Spleen (tissue), 13 donors: ENCODE measurements at places on chromosomes 4 and X. TPM values are rescaled to one million over a fixed set of nuclear protein-coding genes. Genes with fewer than 3 reads are reported as not detected.

- peak within 1 kb of the TSS; percentile 70 for H3K4me3 ChIP-seq
- no peaks in the 10 kb centered on the region for H3K36me3 ChIP-seq
- H3K27ac ChIP-seq, result peak within 1 kb of the TSS; percentile 93
- H3K27me3 ChIP-seq, result no peaks in the 10 kb centered on the region
Measured at GRCh38 chrX:54182864-54183613, at the start of gene FAM120C. TSS of gene FAM120C (minus strand) at chrX:54183254. CDS start at chrX:54183198, 56 bp downstream.

DNA sequence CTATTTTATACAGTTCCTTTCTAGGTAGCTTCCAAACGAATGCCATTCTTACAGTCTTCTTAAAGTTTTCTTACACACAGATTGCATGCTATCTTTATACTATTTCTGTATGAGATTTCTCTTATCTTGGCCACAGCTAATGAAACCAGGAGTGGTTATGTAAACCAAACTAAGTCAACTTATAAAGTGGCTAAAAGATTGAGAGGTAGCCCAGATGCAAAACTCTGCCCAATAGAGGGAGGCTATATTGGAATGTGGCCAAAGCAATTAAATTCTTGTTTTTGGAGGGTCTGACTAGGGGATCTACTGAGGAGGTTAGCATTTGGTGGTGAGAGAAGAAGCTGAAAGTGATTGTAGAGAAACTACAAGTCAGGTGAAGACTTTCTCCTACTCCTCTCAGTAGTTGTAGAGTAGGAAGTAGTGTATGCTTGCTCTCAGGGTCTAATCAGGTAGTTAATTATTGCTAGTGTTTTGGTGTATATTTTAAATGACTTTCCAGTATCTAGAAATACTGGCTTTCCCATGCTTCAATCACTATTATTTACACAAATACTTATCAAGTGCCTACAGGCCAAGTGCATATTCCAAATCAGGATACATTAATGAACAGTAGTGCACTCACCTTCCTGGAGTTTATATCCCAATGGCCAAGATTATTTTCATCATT is 104.2 kb upstream of the HPGD start:
- no peak overlapping the region for H3K4me3 ChIP-seq
- no peak for DNase-seq
- H3K4me1 ChIP-seq, result no peaks in the 10 kb centered on the region

DNA sequence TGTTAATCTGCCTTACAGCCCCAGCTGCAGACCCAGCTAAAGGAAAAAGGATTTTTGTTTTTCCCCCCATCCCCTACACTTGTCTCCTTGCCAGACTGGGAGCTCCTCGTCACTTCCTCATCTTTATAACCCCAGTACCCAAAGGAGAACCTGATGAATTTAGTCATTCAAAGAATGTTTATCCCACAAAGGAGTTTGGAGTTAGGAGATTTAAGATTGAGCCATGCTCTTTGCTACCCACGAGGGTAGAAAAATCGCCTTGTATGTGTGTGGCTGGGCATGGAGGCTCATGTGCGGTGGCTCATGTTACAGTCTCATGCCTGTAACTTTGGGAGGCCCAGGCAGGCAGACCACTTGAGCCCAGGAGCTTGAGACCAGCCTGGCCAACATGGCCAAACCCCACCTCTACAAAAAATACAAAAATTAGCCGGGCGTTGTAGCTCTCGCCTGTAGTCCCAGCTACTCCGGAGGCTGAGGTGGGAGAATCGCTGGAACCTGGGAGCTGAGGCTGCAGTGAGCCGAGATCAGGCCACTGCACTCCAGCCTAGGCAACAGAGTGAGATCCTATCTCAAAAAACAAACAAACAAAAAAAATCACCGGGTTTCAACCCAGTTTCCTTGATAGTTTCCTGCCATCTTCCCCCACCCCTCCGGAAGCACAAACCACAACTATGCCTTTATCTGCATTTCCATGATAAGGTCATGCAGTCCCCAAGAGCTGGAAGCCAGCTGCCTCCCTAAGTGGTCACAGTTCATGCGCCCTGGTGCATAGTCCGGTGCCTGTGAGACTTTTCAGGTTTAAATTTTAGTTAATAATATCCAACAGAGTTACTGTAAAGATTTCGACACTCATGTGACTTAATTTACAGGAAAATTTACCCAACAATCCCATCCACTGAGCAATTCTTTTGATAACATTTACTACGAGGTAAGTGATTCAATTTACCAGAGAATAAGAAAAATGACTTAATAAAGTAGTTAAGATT is 1.5 kb downstream of the CFAP97 start:
- no peak for DNase-seq
- peak overlapping the region; percentile 56 for H3K4me3 ChIP-seq

DNA sequence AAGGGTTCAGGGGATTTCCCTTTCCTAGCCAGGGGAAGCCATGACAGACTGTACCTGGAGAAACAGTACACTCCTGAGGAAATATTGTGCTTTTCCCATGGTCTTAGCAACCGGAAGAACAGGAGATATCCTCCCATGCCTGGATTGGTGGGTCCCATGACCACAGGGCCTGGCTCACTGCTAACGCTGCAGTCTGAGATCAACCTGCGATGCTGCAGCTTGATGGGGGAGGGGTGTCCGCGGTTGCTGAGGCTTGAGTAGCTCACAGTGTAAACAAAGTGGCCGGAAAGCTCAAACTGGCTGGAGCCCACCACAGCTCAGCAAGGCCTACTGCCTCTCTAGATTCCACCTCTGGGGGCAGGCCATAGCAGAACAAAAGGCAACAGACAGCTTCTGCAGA is 819.5 kb downstream of the TECRL start:
- H3K27me3 ChIP-seq, result no peaks in the 10 kb centered on the region
- DNase-seq, result no peak
- no peak overlapping the region for H3K4me3 ChIP-seq
- no peaks in the 10 kb centered on the region for H3K4me1 ChIP-seq

DNA sequence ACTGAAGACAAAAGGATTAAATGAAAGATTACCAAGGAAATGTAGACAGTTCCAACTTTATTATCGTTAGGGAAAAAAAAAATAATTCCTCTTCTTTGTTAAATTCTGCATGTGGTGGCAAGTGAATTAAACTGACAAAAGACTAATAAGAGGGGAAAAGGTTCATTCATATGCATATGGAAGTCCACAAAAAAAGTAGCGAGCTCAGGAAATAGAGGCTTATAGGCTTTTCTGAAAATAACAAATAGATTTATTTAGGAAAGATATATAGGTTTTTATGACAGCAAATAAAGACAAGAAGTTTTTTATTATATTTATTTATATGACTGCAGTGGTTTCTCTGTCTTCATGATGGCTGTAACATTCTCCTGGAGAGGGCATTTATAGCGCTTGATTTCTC is 246.0 kb downstream of the NAF1 start:
- no peaks in the 10 kb centered on the region for H3K36me3 ChIP-seq
- H3K27ac ChIP-seq, result no peak overlapping the region
- no peak overlapping the region for H3K4me3 ChIP-seq
- H3K27me3 ChIP-seq, result no peaks in the 10 kb centered on the region
- DNase-seq, result no peak

The FSTL5 gene
- total RNA-seq, result not detected

The CFI gene
- 52.1 TPM for total RNA-seq

The TRAM1L1 gene
- not detected for total RNA-seq

GRCh38 chr4:61918987-61919386 is 718.9 kb downstream of the ADGRL3 start:
- H3K27me3 ChIP-seq, result no peaks in the 10 kb centered on the region
- H3K4me1 ChIP-seq, result no peaks in the 10 kb centered on the region
- H3K36me3 ChIP-seq, result no peaks in the 10 kb centered on the region

DNA sequence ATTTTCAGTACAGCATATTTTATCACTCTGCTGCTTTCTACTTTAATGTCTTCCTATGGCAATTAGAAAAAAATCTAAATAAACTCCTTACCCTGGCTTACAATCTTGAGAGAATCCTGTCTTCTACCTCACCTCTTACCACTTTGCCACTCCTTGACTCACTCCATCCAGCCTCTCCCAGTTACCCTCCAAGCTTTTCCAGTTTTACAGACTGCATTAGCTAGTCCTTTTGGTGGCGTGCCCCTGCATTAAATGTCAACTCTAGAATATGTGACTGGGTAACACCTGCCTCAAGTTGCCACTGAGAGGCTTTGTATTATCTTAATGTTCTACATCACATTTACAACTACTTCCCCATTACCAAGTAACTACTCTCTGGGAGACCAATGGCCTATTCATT is 7.5 kb upstream of the CDKL2 start:
- no peak overlapping the region for H3K4me3 ChIP-seq
- H3K4me1 ChIP-seq, result no peaks in the 10 kb centered on the region
- no peaks in the 10 kb centered on the region for H3K36me3 ChIP-seq
- H3K27ac ChIP-seq, result no peak overlapping the region

GRCh38 chr4:185794637-185795036 is 17.4 kb downstream of the SORBS2 start:
- H3K4me3 ChIP-seq, result no peak overlapping the region
- H3K27ac ChIP-seq, result peak overlapping the region; percentile 57
- H3K27me3 ChIP-seq, result no peaks in the 10 kb centered on the region
- H3K36me3 ChIP-seq, result no peaks in the 10 kb centered on the region
- no peak for DNase-seq

DNA sequence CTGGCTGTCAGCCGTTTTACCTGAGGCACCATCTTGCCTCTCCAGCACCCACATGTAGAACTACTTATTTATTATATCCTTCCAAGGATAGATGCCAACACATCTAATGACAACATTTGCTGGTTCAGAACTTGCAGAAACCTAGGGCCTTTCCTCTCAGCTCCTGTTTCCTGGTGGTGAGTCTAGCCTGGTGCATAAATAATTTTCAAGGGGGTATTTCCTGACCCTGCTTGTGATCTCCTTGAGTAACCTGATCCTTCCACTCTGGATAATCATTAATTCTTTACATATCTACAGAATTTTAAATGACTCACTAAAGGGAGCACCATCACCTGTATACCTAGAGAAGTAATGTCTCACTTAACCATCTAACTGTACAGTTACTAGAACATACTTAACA is 153.4 kb downstream of the PPARGC1A start:
- no peak overlapping the region for H3K4me3 ChIP-seq
- no peak for DNase-seq
- no peaks in the 10 kb centered on the region for H3K4me1 ChIP-seq

DNA sequence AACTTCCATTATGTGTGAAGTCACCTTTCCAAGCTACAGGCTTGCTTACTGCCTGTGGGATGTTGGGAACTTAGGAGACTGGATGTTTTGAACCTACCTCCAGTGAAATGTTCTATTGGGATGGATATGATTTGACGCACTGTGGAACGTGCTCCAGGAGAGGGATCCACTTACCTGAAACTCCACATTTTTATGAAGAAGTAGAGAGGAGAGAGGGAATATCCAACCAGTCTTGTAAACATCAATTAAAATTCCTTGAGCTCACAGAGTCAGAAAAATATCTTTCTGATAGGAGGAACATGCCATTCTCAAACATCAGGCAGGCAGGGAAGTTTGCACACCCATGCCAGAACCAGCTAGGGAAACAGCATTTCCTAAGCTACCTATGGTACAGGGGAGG is 91.1 kb upstream of the MAOA start:
- H3K36me3 ChIP-seq, result no peaks in the 10 kb centered on the region
- no peak overlapping the region for H3K27ac ChIP-seq
- no peaks in the 10 kb centered on the region for H3K4me1 ChIP-seq
- H3K27me3 ChIP-seq, result no peaks in the 10 kb centered on the region
- H3K4me3 ChIP-seq, result no peak overlapping the region

- no peak overlapping the region for H3K27ac ChIP-seq
- H3K4me1 ChIP-seq, result no peaks in the 10 kb centered on the region
- no peak overlapping the region for H3K4me3 ChIP-seq
- no peak for DNase-seq
- no peaks in the 10 kb centered on the region for H3K36me3 ChIP-seq
Measured at GRCh38 chr4:11446155-11446811, 17.6 kb upstream of the HS3ST1 start.

DNA sequence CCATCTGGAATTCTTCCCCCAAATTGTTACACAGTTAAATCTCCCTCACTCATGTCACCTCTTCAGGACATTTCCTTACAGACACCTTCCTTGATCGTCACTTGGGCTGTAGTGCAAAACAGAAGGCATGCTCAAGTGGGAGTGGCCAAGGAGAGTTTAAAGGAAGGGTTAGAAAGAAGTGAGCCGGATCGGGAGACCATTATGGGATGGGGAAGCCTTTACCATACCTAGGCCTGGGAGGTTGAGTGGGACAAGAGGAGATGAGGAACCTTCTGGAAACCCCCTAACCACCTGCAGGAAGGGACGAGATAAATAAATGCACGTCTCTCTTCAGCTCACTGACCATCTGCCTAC is 102.7 kb downstream of the UCHL1 start:
- no peak for DNase-seq
- H3K36me3 ChIP-seq, result no peaks in the 10 kb centered on the region
- H3K27me3 ChIP-seq, result peaks cover 6% of the 10 kb centered on the region
- no peak overlapping the region for H3K27ac ChIP-seq
- H3K4me3 ChIP-seq, result no peak overlapping the region

- no peaks in the 10 kb centered on the region for H3K36me3 ChIP-seq
- H3K4me1 ChIP-seq, result no peaks in the 10 kb centered on the region
- H3K27me3 ChIP-seq, result no peaks in the 10 kb centered on the region
- no peak overlapping the region for H3K4me3 ChIP-seq
- H3K27ac ChIP-seq, result no peak overlapping the region
Measured at GRCh38 chrX:69995362-69996112, 54.2 kb downstream of the AWAT2 start.

The SLC9A7 gene
- 12.9 TPM for total RNA-seq

The NLGN4X gene
- 8.8 TPM for total RNA-seq

DNA sequence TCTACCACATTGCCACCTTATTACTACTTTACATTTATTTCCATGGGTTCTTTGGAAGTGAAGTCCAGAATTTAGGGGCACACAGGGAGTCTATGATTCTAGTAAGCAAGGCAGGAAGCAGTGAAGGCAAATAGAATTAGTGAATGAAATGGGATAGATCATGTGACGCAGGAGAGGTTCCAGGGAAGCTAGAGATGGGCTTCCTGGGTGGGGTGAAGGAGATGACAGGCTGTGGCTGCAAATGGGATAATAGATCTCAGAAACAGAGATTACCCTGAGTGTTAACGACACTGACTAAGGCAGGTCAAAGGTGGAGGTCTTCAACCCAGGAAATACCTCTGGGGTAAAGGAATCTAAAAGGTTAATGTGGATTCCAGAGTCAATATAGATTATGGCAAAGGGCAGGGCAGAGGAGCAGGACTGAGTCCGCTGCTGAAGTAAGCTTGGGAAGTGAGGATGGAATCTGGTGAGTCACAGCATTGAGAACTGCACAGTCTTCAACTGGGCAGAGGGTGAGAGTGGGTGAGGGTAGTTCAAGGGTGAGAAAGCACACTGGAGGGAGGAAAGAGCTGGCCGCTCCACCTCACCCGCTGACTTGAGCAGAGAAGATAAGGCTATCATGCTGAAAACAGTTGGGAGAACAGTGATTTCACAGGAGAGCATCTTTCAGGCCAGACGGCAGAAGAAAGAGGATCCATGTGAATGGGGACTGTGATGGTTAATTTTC is 70.8 kb downstream of the ANXA3 start:
- H3K36me3 ChIP-seq, result no peaks in the 10 kb centered on the region
- no peak for DNase-seq
- H3K27ac ChIP-seq, result no peak overlapping the region
- no peaks in the 10 kb centered on the region for H3K27me3 ChIP-seq

The SPIN2A gene
- total RNA-seq, result 1.7 TPM
